ENCODE measurements at places on chromosomes 2 and 18. TPM values are rescaled to one million over a fixed set of nuclear protein-coding genes. Genes with fewer than 3 reads are reported as not detected.
A peak's percentile ranks its signal among the peaks of the same experiment; 100 is the strongest.

The MAB21L4 gene
- total RNA-seq, result not detected

The MRPL30 gene
- 40.3 TPM for total RNA-seq

The SP140L gene
- 3.6 TPM for total RNA-seq

The C1QL2 gene
- not detected for total RNA-seq

The ARHGEF4 gene
- total RNA-seq, result 6.1 TPM

The STARD6 gene
- total RNA-seq, result 0.47 TPM

DNA sequence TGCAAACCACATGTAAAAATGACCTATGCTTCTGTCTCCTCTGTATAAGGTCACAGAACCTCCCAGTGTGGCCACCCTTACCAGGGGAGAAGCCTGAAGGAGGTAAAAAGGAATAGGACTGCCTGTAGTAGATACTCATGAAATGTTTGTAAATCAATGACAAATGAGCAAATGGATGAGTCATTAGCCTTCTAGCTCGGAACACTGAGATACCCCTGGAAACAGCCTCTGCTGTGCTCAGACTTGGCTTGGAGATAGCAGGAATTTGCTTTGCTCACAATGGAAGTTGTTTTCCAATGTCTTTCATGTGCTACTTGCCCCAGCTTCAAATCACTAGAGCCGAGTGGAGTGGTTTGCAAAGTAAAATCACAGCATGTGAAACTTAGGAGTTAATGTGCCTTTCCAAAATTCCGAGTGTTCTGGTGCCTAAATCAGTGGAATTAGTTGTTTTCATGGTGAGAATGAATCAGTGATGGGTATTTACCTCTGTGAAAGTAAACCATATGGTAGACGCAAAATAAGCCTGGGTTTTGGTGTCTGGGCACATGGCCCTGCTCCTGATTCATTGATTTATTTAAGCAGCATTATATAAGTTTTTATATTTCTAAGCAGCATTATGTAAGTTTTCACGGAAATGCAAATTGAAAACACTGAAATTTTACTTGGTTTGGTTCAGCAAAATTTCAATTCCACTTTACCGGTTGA lies 154.0 kb upstream of the MAP3K20 start:
- no peak for DNase-seq

DNA sequence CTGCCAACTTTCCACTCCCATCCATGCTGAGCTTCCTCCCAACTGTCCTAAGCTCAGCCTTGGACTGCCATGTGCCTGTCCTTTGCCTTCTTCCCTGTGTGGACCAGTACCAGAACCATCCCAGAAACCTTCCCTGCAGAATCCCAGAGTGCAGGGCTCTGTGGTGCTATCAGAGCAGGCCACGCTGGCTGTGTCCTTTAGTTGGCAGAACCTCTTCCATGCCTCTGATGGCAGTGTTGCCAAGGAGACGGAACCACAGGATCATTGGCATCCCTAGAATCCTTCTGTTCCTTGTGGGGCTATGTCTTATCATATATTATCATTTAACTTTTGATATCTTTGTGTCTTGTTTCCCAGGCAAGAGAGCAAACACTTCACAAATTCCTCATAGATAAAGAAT lies 73.0 kb upstream of the NOSTRIN start:
- DNase-seq, result no peak

- no peak for DNase-seq
Measured at GRCh38 chr18:9594823-9595596, 19.3 kb downstream of the PPP4R1 start.

DNA sequence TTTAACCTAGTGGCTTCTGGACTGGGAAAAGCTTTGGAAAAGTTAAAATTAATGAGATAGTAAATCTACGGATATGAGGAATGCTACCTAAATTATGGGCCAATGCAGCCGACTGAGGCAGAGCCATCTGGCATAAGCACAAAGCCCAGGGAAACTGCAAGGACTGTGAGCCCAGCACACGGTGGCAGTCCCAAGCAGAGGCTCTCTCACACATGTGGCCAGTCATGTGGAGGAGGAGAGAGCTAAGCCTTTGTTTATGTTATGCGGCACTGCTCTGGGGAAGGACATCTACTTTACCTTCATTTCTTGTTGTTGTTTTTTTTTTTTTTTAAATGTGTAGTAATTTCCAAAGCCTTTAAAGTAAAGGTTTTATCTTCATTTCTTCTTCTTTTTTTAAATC lies 267.0 kb downstream of the STK39 start:
- no peak for DNase-seq

DNA sequence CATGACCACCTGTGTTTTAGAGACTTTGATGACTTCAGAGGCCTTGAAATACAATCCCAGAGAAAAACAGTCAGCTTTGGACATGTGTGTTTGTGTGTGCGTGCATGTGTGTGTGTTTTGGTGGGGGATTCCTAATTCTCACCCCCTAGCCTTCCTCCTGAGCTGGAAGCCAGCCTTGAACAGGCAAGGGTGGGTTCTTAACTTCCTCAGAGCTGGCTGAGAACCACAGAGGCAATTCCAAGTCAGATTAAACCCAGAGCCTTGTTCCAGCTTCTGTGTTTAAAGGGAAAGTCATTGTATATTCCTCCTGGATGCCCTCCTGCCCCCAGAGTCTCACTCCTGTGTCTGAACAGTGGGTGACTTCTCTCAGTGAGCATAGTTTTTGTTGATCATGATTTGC lies 45.2 kb upstream of the MGAT4A start:
- DNase-seq, result no peak

GRCh38 chr18:35030277-35030989 lies 10.8 kb upstream of the MAPRE2 start:
- DNase-seq, result no peak

DNA sequence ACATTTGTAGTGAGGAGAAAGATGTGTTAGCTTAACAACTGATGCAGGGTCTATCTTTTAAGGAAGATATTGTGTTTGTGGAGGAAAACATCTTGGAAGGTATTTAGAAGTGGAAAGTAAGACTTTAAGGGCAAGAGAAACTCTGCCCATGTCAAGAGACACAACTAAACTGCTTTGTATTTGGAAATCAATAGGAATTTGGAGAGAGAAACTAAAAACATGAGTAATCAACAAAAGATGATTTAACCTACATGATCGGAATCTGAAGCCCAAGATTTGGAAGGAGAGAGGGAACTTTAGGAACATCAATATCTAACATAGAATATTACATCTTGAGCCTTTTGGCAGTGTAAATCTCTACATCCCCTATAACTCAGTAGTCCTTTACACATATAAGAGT lies 184.2 kb upstream of the COL3A1 start:
- DNase-seq, result no peak

DNA sequence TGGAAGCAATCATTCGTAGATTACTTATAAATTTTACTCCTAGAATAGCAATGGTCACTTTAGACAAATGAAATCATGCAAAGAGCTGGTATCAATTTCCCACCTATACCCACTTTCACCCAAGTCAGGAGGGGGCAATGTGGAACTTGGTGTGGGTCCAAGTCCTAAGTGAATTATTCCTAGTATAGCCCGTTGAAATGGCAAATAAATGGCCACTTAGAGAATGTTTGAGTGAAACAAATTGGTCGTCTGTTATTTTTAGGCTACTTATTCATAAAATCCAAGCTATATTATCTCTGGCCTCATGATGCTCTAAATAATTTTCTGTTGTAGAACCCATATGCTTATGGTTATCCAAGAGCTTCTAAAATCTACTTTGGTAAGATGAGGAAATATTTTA lies 98.1 kb downstream of the MYO3B start:
- no peak for DNase-seq

DNA sequence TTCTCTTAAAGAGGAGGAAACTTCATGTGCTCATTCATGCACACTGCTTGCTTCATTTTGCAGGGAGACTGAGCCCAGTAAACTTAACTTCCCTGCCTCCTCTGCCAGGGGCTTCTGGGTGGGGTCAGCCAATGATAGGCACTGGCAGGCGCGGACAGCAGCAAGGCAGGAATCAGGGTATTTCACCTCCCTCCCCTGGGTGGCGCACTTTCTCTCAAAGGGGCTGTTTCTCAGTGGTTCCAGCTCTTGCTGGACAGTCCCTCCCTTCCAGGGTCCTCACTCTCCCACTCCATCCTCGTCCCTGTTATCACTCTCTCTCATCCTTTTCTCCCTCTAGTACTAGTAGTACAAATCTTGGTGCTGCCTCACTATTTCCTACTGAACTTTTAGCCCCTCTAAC lies 320.5 kb upstream of the ZNF521 start:
- DNase-seq, result no peak

- DNase-seq, result no peak
Measured at GRCh38 chr2:134668821-134669220, 50.0 kb downstream of the TMEM163 start.

- DNase-seq, result no peak
Measured at GRCh38 chr2:219575566-219576504, 3.7 kb downstream of the INHA start.

DNA sequence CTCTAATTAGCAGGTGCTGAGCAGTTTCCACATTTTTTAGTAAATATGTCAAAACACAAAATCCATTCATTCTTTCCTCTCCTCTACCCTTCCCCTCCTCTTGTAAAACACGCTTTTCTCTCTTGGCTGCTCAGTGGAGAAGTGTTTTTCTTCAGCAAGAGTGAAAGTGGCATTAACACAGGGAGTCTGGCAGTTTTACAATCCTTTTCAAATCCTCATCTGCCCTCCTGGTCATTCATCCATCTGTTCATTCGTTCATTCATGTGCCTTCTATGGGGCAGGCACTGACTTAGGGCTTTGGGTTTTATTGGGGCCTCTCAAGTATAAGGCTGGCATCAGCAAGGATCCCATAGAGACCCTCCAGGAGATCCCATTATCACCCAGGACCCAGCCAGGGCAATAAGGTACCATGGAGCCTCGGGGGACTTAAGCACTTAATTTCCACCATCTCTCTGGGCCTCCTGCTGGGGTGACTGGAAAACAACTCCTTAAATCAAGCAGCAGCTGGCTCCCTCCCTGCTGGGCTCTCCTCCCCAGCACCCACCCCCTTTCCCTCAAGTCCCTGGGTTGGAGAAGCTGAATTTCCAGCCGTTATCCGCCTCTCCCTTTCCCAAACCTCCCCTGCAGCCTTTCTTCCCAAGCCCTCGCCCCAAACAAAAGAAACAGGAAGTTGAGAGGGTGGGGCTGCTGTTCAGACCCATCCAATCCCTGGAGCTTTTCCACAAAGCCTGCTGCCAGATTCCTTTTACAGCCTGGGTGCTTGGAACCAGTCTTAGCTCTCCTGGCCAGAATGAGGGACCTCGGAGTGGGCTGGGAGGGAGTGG lies 32.6 kb downstream of the MARCHF4 start:
- peak; percentile 68 for DNase-seq

- DNase-seq, result no peak
Measured at GRCh38 chr2:21770787-21771186, 647.0 kb downstream of the TDRD15 start.

DNA sequence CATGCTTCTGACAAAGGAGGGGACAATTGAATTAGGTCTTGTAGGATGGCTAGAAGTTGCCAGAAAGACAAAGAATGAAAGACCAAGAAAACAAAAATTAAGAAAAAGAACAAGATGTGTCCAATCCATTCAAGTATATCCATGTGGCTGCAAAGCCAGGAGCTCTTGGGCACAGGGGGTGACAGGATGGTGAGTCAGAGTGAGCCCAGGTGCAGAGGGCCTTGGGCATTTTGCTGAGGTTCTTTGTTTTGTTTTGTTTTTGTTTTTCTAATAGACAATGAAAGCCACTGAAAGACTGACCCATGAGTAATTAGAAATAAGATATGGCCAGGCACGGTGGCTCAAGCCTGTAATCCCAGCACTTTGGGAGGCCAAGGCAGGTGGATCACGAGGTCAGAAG lies 104.6 kb upstream of the KLHL29 start:
- DNase-seq, result no peak

- no peak for DNase-seq
Measured at GRCh38 chr18:24582771-24583170, 122.3 kb downstream of the HRH4 start.
